ENCODE measurements at places on chromosomes 4 and X.

DNA sequence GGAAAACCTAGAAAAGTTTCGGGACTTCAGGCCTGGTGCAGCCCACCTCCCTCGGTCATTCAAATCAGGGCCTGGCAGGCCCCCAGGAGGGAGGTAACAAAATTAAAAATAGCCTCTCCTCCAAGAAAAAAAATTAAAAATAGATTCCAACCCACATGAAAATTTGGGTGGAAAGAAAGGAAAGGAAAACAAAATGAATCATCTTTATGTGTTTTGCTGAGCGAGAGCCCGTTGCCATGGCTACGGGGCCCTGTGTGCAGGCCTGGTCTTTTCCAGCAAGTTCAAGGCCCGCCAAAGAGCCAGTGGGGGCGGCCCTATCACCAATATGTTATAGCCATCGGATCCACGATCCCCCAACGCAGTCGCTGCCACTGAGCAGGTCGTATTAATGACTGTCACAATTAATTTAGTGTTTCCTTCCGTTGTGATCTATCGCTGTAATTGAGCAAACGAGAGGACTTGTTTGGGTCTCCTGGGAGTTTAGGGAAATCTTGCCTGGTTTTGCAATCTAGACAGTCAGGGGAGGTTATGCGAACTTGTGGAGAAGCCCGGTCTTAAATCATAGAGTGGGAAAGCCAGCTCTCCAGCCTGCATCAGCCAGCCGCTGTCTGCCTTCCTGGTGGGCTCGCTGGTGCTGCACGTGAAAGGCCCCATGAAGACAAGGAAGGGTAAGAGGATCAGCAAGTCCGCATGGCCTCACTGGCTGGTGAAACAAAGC is 452.4 kb downstream of the BCOR start:
- no peak for DNase-seq

DNA sequence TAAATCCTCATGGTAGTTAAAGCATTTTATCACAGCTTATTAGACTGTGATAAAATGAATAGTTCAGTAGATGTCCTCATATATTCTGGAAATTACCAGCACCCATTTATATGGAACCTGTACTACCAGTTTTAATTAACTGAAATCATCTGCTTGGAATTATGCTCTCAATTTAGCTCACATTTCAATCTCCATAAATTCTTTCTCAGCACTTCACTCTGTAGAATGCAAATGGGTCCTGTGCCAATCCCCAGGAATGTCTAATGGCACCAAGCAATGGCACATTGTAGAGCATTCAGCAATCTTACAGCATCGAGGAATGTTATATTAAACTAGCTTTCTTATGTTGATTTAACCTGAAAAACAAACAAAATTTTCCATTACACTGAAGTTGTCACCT is 355.1 kb downstream of the PDHA2 start:
- no peak for DNase-seq

DNA sequence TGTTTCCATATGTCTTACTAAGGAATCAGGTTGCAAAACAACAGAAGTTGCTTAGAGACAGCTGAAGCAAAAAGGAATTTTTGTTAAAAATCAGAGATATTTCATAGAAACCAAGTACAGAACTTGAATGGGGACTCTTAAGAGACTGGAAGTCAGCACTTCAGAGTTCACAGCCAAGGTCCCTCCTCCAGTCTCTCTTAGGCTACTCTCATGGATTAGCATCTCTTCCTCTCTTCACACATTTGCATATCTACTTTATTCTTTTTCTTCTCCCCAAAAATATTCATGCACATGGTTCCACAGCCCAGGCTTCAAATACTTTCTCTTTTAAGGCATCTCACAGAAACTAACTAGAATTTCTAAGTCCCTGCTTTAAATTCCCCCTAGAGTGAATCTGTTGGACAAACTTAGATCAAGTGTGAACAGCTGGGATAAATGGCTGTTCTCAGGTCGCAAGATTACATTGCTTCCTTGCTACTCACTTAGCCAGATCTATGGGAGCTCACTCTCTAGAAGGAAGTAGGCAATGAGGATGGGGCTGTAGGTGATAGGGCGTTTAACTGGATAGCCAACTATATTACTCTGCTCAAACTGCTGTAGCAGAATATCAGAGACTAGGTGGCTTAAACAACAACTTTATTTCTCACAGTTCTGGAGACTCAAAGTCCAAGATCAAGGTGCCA is 73.7 kb upstream of the GALNT7 start:
- no peak for DNase-seq

DNA sequence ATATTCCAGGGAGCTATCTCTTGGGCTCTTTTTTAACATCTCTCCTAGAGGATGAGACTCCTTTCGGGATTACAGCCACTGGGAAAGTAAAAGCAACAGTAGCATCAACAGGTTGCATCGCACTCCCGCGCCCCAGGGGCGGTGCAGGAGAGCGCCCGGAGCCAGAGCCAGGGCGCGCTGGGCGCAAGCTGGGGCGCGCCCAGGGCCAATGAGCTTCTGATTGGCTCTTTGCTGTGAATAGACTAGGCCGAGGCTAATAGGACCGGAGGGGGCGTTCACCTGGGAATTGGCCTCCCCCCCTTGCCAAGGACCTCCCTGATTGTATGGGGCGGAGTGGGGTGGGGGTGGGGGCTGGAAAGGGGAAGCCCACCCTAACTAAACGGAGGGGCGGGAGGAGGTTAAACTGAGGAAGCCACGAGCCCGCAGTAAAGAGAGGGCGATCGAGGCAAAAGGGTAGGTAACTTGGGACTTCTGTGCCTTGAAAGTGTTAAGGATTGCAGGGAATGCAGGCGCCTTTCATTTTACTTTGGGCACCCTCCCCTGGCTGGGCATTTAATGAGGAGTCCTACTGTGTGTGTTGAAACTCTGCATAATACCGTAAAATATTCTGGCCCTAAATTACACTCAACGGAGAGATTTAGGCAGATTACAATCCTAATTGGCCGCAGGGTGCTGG is 1.1 kb upstream of the ATOH1 start:
- DNase-seq = no peak

DNA sequence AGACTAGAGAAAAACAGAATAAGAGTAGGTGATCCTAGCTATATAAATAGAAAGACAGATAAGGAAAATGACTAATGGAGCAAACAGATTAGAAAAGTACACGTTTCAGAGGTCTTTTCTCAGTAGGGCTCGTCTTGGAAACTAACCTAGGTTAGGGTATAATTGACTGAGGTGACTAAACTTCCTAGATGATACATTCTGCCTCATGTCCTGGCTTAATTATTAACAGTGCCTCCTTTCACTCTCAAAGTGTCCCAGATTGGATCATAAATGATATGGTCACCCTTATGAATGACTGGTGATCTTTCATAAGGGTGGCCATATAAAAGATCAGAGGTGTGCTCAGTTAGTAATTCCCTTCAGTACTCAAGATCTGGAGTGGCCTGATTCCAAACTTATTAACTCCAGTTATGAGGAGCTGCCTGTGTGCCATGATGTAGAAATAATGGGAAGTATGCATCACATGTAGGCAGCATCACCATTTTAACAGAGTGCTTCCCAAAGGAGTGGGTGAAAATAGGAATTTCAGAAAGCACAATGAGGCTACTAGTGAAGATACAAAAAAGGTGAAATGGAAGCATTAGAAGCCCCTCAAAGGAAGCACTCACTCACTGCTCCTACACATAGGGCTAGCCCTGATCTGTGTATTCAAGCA is 14.7 kb upstream of the GRIA3 start:
- DNase-seq = no peak

GRCh38 chr4:24322511-24322910 is 261.8 kb downstream of the DHX15 start:
- no peak for DNase-seq

DNA sequence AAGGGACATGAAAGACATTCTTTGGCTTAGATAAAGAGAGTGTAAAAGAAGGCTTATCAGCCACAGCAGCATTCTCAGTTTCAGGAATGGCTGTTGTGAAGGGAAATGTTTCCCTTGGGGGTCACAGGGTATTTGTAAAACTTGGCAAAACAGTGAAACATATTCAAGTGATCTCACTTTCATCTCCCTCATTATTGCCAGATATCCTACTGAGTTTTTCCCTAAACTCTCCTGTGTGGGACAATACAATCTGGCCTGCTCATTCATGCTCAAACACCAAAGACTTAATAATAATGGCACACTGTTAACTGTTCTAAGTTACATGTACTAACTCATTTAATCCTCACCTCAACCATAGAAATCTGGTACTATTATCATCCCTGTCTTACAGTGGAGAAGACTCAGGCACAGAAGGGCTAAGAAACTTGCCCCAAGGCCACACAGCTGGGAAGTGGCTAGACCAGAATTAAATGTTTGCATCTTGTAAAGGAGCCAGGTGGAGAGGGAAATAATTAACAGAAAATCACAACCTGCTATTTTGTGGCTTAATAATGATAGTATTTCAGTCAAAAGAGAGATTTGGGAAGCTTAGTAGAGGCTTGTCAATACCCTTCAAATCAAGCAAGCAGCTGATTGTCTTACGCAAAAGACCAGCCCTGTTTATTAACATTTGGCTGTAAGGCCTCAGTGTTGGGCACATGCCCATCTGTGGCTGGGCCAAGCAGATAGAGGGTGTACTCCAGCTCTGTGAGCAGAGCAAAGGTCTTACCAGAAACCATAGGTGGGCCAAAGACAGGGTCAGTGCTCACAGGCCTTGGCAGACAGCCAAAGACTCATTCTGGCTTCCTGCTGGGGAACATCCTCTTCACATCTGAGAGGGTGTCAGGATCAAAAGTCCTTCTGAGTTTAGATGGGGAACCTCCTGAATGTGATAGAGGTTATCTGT is 17.3 kb downstream of the SMPX start:
- DNase-seq = no peak

DNA sequence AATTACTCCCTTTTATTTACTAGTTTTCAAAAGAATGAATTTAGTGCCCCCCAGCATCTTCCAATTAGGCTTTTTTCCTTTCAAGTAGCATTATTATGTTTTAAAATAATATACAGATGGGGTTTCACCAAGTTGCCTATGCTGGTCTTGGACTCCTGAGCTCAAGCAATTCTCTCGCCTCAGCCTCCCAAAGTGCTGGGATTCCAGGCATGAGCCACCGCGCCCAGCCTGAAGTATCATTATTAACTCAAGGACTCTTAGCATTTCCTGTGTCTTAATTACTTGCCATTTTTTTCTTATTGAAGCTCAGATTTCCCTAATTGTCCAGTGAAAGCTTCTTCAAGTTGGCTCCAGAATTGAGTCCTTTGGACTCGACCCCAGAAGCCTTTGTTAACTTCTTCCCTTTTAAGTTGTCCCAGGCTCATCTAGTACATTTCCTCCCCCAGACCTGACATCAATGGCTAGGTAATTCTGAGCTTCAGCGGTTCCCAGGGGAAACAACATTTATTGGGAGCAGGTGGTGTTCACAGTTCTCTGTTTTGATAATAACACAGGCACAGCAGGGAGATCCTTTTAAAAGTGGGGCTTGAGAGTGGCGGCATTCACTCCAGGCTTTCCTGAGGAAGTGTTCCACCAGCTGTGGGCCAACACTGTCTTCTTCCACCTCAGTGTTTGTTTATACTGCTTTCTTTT is 10.0 kb downstream of the SAT1 start:
- no peak for DNase-seq

DNA sequence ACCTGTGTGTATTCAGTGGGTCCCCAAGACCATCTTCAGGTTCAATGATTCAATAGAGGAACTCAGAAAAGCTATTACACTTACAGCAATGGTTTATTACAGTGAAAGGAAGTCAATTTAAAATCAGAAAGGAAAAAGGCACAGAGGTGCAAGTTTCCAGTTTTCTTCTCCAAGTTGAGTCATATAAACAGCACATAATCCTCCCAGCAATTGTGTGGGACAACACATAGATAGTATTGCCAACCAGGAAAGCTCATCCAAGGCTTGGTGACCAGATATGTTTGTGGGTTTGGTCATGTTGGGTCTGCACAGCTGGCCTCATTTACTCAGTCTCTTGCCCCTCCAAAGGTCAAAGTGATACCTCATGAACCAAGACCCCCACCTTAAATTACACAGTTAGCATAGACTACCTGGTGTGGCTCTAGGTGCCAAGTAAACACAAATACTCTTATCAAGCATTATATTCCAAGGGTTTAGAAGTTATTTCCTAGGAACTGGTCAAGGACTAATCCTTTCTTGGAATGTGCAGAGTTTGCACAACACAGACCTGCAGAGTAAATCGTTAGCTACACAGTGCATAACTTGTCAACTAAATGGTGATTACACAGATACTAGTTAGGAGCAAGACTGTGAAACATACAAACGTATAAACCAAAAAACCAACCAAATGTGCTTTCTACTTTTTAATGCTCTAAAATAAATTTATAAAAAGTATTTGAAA is 777.3 kb downstream of the PCDH18 start:
- no peak for DNase-seq

DNA sequence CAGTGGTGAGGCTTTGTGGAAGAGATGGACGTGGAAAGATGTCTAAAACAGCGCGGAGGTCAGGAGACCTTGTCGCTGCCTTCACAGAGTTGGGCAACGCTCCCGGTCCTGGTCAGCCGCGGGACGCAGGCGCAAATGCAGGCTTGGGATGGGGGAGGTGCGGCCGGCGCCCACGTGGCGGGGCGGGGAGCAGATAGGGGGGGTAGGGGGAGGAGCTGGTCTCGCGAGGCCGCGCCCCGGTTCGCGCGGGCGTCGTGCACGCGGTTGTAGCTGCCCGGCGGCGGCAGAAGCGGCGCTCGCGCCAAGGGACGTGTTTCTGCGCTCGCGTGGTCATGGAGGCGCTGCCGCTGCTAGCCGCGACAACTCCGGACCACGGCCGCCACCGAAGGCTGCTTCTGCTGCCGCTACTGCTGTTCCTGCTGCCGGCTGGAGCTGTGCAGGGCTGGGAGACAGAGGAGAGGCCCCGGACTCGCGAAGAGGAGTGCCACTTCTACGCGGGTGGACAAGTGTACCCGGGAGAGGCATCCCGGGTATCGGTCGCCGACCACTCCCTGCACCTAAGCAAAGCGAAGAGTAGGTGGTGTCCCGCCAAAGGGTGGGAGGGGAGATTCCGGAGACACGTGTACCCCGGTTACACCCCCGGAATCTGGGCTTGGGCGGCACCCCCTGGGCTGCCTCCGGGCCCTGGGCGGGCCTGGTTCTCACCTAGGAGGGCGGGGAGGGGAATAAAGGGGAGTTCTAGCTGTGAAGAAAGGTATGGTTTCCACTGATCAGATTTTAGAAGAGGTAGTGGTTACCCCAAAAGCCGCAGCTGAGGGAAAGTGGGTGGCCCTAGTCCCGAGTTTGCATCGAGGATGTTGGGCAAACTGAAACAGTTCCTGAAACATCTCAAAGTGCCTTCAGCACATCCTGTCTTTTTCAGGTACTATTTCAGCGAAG is at the start of gene PRDX4:
Gene PRDX4, plus strand, starts transcription at position 255 of the 939 bp plus-strand sequence. Its CDS starts 78 bp downstream, at position 333.
- DNase-seq = peak; percentile 70

Measured in stimulated activated CD4-positive, alpha-beta T cell treated with anti-CD3 and anti-CD28 coated beads, Interleukin-1b, Interleukin-23, amount 100 ng/mL, for 4 hours (primary cell).